Liver (tissue), 10 donors: ENCODE measurements at places on chromosomes 3 and 15. TPM values are rescaled to one million over a fixed set of nuclear protein-coding genes. Genes with fewer than 3 reads are reported as not detected.
A peak's percentile ranks its signal among the peaks of the same experiment; 100 is the strongest.

The GUCA1C gene
- total RNA-seq, result not detected

The GCNT3 gene
- total RNA-seq, result 0.37 TPM

The MOBP gene
- total RNA-seq, result not detected

The CHCHD4 gene
- total RNA-seq, result 7.0 TPM

DNA sequence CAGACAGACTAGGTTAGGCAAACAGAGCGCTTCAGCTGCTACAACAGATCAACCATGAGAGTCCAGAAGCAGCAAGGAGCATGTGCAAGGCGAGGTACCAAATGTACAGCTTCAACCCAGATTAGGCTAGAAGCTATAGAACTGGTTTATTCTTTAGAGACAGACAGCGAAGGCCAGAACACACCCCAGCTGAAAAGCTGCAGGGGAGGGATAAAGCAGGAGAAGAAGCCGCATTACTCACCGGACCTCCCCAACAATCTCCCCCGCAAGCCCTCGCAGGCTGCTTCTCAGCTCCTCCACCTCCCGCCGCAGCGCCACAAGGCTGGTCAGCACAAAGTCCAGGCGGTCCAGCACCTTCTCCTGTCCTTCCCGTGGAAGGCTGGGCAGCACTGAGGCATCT, 3.3 kb downstream of the RMDN3 start:
- DNase-seq, result no peak
- peaks cover 12% of the 10 kb centered on the region for H3K4me1 ChIP-seq
- no peak overlapping the region for H3K27ac ChIP-seq
- no peaks in the 10 kb centered on the region for H3K27me3 ChIP-seq
- H3K4me3 ChIP-seq, result no peak overlapping the region

DNA sequence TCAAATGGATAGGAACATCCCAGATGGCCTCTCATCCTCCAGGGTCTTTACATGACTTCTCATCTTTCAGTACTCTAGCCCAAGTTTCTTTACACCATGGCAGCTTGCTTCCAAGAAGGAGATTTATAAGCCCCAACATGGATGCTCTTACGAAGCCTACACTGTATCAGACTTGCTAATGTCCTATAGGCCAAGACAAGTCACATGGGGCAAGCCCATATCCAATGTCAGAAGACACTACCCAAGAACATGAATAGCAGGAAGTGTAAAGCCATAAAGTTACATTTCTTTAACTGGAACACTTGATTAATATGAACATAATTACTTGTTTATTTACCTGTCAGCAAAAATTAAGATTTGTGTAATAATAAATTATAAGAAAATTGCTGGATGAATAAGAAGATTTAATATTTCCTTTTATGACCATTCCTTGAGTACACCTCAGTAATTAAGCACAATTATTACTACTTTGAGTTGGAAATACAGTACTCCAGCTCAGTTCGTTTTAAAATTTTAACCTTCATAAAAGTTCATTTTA, 5.1 kb downstream of the SPESP1 start:
- H3K27me3 ChIP-seq, result no peaks in the 10 kb centered on the region
- H3K4me1 ChIP-seq, result peaks cover 2% of the 10 kb centered on the region
- no peak overlapping the region for H3K27ac ChIP-seq
- no peak overlapping the region for H3K4me3 ChIP-seq
- no peak for DNase-seq

DNA sequence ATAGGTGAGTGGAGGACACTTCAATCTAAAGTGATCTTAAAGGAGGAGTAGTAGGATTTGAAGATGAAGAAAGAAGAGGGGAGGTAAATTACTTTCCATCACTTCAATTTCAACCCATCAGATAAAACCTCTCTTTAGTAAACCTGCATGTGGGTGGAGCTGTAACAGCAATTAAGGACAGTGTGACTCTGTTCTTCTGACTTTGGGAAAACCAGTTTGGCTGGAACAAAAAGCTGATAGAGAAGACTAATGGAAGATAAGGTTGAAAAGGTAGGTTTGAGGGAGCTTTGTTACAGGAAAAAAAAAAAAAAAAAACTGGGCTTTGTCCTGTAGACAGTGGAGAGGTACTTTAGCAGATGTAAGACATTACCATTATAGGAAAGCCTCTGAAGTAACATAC, 4.5 kb upstream of the GSK3B start:
- no peak overlapping the region for H3K4me3 ChIP-seq
- H3K27ac ChIP-seq, result no peak overlapping the region
- no peak for DNase-seq
- peaks cover 25% of the 10 kb centered on the region for H3K4me1 ChIP-seq

DNA sequence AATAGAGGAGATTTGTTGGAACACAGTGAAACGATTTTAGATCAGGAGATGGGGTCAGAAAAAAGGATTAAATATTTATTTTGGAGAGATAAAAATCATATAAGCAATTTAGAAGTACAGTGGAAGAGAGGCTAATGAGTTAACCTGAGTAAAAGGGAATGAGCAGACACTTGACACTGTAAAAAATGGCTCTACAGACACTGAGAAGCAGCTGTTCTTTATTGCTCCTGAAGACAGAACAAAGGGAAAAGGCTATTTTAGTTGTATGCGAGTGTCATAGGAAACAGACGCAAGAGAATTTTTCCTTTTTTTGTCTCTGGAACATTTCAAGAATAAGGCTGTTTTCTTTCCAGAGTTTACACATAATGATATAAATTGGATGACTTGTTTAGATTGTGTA, 34.3 kb downstream of the ASTE1 start:
- H3K27me3 ChIP-seq, result no peaks in the 10 kb centered on the region
- DNase-seq, result no peak
- H3K27ac ChIP-seq, result no peak overlapping the region

DNA sequence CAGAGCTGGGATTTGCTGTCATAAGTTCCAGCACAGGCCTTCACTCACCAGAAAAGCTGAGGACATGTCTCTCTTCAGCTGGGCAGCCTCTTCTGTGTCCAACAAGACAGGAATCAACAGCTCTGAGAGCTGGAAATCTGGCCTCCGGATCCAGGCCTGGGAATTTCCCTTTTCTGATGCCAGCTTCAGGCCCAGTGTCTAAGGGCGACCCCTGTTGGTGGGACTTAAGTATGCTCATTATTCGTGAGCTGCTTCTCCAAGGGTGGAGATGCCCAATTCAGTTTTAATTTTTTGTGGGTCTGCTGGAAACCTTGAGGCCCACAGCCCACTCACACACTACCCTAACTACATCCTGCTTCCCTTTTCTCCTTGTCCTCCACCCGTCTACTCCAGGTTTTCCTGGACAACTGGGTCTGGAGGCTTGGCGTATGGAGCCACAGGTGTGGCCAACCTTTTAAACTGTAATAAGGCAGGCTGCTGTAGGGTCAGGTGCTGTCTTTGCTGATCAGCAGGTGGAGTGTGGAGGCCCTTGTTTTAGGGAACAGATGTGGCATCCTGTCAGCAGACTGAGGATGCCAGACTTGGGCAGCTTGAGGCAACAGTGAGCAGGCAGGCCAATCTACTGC, 2.6 kb upstream of the CEMIP start:
- no peaks in the 10 kb centered on the region for H3K36me3 ChIP-seq
- H3K27me3 ChIP-seq, result no peaks in the 10 kb centered on the region
- no peak overlapping the region for H3K4me3 ChIP-seq

- H3K27ac ChIP-seq, result no peak overlapping the region
- H3K36me3 ChIP-seq, result no peaks in the 10 kb centered on the region
- H3K27me3 ChIP-seq, result no peaks in the 10 kb centered on the region
- no peak overlapping the region for H3K4me3 ChIP-seq
Measured at GRCh38 chr3:19547665-19548464, 386.2 kb downstream of the EFHB start.

GRCh38 chr3:193507566-193507965, 47.1 kb downstream of the ATP13A4 start:
- DNase-seq, result no peak
- H3K4me1 ChIP-seq, result no peaks in the 10 kb centered on the region
- H3K4me3 ChIP-seq, result no peak overlapping the region
- H3K27ac ChIP-seq, result no peak overlapping the region
- peaks cover 6% of the 10 kb centered on the region for H3K27me3 ChIP-seq
- H3K36me3 ChIP-seq, result no peaks in the 10 kb centered on the region

- H3K36me3 ChIP-seq, result no peaks in the 10 kb centered on the region
- DNase-seq, result no peak
- H3K4me1 ChIP-seq, result peaks cover 3% of the 10 kb centered on the region
- H3K27me3 ChIP-seq, result peaks cover under 1% of the 10 kb centered on the region
- H3K4me3 ChIP-seq, result no peak overlapping the region
Measured at GRCh38 chr3:140943781-140944552, 2.3 kb downstream of the SLC25A36 start.

DNA sequence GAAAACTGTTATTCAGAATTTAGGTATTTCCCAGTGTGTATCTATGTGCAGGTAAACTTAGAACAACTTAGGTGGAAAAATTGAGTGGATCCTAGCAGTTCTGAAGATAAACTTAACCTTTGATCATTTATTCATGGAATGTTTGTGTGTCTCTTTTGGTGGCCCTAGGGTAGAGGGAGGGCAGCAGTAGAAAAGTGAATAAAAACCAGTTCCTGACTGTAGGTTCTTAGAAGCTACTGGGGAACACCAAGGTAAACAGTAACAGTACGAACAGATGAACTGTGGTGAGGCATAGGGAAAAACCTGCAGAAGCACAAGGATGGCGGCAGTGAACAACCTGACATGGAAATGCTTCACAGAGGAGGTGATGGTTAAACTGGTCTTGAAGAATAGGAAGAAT, 2.5 kb downstream of the SNRK start:
- H3K27ac ChIP-seq, result peak overlapping the region; percentile 92
- H3K4me1 ChIP-seq, result peaks cover 28% of the 10 kb centered on the region
- H3K27me3 ChIP-seq, result no peaks in the 10 kb centered on the region
- peak overlapping the region; percentile 76 for H3K4me3 ChIP-seq
- no peak for DNase-seq
